B cell (primary cell): ENCODE measurements at places on chromosomes 7 and 10. TPM values are rescaled to one million over a fixed set of nuclear protein-coding genes. Genes with fewer than 3 reads are reported as not detected.

STOX1 gene
- 0.53 and 0.57 TPM in 2 replicates for total RNA-seq

HELLS gene
- total RNA-seq: 26.0 and 27.4 TPM in 2 replicates

DNA sequence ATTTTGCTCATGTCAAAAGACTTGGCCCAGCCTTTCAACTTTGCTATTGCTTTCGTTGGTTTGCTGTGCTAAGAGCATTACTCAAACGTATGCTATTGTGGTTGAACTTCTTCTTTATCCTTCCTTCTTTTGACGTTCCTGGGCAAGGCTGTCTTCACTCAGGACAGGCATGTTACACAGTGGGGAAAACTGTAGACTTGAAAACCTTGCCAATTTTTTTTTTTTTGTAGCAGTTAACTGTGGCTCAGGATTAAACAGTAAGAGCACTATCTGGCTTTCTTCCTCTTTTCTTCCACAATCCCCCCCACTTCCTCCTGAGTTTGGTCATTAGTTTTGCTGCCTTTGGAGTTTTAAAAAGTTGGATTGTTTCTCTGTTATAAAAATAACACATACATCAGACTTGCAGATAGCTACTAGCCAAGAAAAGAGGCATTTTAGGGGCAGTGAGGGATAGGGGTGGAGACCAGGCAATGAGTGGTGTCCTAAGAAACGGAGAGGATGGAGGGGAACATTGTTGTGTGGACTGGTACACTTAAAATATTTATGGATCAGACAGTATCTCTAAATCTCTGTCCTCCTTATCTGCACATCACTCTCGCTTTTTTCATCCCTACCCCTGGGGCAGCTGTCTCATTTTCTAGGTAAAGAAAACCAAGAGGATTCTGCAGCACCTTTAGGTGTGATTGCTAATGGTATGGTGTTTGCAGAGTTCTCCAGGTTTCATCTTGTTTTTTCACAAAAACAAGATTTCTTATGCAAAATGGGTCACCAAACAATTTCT is 181.7 kb downstream of the LRMDA start:
- DNase-seq: no peak

GRCh38 chr7:86668315-86668714 is 24.6 kb downstream of the GRM3 start:
- DNase-seq: no peak

MMP21 gene
- total RNA-seq: 0.15 TPM in 2 replicates

DNA sequence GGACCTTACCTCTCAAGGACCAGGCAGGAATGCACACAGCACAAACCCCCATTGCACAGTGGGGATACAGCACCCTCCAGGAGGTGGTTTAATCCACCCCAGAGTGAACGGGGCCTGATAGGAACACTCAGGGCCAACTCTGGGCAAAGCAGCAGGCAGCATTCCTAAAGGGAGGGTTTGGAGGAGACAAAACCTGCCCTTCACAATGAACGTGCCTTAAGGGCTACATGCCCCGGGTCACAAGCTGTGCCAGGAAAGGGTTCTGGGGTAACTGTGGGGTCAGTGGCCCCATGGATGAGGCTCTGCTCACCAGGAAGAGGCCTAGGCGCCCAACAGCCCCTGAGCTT is 1.1 kb downstream of the GPRIN2 start:
- no peak for DNase-seq

- peak; percentile 31 for DNase-seq
Measured at GRCh38 chr7:155450970-155451801, 6.7 kb upstream of the EN2 start.

DNA sequence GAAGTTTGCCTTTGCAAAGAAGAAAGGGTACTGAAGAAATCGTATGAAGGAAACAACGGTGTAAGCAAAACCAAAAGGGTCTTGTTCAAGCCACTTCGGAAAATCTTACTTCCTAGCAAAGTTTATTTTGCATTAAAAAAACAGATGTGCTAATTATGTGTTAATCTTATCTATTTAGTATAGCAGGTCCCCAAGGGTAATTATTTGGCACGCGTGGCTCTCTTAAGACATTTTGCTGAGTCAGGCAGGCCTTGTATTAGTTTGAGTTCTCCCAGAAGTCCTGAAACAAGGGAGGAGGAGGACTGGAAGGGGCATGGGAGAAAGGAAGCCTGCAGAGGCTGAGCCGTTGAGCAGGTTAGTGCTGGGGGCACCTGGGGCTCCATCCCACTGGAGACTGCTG is 44.9 kb downstream of the TMEM178B start:
- no peak for DNase-seq

WEE2 gene
- not detected in 2 replicates for total RNA-seq

GRCh38 chr10:124333931-124334330 is 84.8 kb downstream of the OAT start:
- DNase-seq: no peak

GRCh38 chr7:77923419-77923818 is 124.8 kb downstream of the PHTF2 start:
- DNase-seq: no peak

DNA sequence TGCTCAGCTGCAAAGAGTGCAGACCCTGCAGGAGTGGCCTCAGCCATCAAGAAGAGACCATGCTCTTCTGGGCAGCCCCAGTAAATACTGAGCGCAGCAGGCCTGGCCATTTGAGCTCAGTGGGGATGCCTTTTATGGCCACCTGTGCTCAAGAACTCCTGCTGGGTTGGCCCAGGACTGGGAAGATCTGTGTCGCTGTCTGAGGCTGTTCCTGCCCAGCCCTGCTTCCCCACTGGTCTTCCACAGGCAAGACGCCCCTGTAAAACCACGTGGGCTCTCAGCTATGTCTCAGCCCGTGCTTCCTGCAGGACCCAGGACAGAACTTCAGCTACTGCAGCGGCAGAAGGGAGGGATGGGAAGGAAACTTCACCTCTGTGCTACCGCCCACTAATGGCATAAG is 10.5 kb upstream of the PPIF start:
- DNase-seq: no peak

GRCh38 chr10:11874568-11875493 is 51.7 kb downstream of the PROSER2 start:
- DNase-seq: no peak

GRCh38 chr10:29607576-29607975 is 27.2 kb downstream of the SVIL start:
- DNase-seq: no peak

- peak; percentile 65 for DNase-seq
Measured at GRCh38 chr7:129169171-129169671, 19.2 kb upstream of the SMO start.

CUBN gene
- total RNA-seq: 4.2 and 5.3 TPM in 2 replicates

DNA sequence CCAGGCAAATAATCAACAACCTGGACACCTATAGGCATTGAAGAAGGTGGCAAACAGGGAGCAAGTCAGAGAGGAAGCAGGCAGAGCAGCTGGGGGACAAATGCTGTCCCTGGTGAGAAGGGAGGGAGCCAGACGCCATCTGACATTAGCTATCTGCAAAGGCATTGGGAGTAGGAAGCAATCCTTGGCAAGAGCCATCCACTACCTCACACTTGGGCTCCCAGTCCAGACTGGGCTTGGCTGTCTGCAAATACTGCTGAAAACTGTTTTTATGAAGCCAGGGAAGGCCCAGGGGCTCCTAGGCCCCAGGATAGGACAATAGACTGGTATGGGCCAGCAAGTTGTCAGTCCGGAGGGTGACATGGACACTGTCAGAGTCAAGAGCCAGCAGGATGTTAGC is 132.5 kb downstream of the SORBS1 start:
- no peak for DNase-seq

TEX36 gene
- total RNA-seq: not detected in 2 replicates

FLNC gene
- not detected in 2 replicates for total RNA-seq

ING3 gene
- total RNA-seq: 38.0 and 41.7 TPM in 2 replicates

CDHR1 gene
- total RNA-seq: 1.3 and 1.7 TPM in 2 replicates

DNA sequence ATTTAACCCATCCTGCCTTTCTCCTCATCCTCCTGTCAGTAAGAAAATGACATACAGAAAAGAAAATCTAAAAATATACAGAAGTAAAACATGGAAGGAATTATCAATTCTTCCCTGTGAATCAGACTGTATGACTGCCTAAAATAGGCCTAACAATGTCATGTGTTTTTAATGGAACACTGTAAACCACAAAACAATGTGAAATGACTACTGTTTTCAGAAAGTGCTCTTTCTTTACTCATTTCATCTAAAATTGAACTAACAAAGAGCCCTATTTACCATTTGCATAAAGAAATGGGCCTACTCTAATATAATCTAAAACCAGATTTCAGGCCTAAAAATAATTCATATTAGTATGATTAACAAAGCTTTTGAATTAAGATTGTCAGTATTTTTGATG is 35.7 kb downstream of the SEMA3E start:
- no peak for DNase-seq

SP8 gene
- not detected in 2 replicates for total RNA-seq

DNA sequence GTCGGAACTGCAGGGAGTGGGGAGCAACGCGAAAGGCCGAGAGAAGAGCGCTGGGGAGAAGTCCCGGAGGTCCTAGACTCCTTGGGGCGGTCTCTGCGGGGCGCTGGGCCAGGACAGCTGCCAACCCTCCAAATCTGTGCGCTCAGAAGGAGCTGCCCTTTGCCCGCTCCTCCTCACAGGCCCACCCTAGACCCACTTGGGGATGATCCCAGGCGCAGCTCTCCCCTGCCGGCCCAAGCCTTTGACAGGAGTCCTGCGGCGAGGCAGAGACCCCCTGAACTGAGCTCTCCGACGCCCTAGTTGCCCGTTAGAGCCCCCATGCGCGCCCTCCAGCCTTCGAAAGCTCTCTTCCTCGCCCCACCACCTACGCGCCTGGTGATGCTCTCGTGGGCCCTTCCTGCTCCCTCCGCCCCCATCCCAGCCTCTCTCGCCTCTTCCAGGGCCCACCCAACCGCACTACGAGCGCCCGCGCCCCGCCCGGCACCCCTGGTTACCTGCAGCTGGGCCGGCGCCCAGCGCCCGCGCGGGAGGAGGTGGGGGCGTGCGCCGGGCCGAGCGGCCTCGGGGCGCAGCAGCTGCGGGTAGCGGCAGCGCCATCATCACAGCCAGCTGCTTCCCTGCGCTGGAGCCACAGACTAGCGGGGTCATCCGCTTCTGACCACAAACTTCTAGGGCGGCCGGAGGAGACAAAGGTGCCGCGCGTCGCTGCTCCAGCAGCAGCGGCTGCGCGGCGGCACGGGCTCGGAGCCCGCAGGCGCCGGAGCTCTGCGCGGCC is 353.4 kb downstream of the DNAJB6 start:
- DNase-seq: no peak

NEUROD6 gene
- total RNA-seq: not detected in 2 replicates

GRCh38 chr10:117096599-117097201 is 41.4 kb downstream of the VAX1 start:
- DNase-seq: no peak
